RPMI7951 (cell line): ENCODE measurements at places on chromosomes 12 and 14.

DNA sequence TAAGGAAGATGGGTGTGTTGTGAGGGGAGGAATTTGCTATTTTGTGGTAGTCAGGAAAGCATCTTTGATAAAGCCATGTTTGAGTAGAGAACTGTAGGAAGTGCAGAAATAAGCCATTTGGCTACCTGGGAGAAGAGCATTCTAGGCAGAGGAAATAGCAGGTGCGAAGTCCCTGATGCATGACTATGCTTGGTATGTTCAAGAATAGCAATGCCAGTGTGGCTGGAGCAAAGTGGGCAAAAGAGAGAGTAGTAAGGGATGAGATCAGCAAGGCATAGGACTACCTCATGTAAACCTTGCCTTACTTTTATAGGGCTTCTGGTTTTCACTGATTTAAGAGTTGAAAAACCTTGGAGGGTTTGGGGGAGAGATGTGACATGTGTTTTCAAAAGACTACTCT lies 365.5 kb upstream of the GARIN6 start:
- DNase-seq = no peak

DNA sequence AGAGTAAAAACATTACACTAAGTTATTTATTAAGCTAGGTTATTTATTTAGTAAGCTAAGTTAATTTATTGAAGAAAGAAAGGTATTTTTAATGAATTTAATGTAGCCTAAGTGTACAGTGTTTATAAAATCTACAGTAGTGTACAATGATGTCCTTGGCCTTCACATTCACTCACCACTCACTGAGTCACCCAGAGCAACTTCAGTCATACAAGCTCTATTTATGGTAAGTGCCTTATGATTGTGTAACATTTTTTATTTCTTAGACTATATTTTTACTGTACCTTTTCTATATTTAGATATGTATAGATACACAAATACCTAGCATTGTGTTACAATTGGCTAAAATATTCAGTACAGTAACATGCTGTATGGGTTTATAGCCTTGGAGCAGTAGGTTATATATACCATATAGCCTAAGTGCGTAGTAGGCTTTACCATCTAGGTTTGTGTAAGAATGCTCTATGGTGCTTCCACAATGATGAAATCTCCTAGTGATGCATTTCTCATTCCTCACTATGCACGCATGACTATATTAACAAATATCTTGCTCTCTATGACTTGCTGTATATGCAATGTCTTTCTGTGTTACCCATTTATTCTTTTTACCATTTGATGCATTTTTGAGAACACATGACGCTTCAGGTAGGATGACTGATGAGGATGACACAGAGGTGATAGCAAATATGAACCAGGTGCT lies 309.6 kb upstream of the ATXN7L3B start:
- DNase-seq = no peak

DNA sequence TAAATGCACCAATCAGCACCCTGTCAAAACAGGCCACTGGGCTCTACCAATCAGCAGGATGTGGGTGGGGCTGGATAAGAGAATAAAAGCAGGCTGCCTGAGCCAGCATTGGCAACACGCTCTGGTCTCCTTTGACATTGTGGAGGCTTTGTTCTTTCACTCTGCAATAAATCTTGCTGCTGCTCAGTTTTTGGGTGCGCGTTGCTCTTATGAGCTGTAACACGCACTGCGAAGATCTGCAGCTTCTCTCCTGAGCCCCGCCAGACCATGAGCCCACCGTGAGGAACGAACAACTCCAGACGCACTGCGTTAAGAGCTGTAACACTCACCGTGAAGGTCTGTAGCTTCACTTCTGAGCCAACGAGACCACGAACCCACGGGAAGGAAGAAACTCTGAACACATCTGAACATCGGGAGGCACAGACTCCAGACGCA lies 8.4 kb upstream of the PIANP start:
- DNase-seq = no peak

- DNase-seq = no peak
Measured at GRCh38 chr12:25853316-25854095, 105.0 kb upstream of the RASSF8 start.

DNA sequence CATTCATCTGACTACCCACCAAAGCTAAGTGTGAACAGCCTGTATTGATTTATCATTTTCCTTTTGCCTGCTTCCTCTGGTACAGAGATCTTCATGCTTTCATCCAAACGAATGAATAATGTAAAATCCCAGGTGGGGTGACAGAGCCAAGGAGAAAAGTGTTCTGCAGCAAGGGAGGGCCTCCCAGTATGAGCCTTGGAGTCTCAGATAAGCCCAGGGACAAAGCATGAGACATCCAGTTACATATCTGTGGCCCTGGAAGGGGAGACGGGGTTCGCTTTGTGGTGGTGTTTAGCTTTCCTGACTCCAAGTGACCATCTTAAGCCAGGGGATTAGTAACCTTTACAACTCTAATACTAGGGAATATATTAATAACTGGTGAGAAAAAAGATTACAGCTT lies 177.1 kb downstream of the ETV6 start:
- no peak for DNase-seq

- DNase-seq = no peak
Measured at GRCh38 chr14:96096639-96097610, 57.8 kb downstream of the C14orf132 start.

- DNase-seq = no peak
Measured at GRCh38 chr14:39015964-39016577, 87.0 kb downstream of the SEC23A start.

GRCh38 chr12:124457287-124458219 lies 109.9 kb downstream of the NCOR2 start:
- DNase-seq = peak; percentile 86

DNA sequence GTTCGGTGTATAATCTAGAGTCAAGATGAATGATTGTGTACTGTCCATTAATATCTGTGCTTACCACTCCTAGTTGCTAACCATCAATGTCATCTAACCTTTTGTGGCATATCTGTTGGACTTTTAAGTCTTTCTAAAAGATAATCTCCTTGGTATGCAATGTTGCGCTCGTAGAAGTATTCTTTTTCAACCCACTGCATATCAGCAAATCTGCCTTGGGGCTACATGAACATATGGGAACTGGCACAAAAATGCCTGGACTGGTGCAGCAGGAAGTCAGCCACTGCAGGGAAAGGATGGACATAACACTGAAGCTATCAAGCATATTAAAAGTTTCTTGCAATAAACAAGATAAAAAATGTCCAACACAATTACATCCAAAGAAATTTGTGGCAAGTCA lies 124.3 kb upstream of the SLC38A4 start:
- DNase-seq = peak; percentile 91
